ENCODE measurements at places on chromosomes 5 and 9.

DNA sequence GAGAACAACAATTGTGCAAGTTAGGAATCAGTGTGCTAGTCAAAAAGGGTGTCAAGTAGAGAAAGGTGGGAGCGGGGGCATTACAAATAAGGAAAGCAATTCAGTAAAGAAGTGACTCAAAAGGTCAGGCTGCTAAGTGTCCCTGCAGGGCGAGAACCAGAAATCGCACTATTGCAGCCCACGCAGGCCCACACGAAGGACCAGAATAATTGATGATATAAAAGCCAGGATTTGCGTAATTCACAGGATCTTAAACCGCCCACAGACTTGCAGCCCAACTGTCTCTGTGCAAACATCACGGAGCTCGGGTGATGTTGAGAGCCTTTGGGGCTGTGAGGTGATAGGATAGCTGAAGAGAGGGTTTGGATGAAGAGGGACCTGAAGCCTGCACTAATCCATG is 349.0 kb downstream of the BRINP1 start:
- no peaks in the 10 kb centered on the region for H3K27me3 ChIP-seq
- H3K4me1 ChIP-seq: no peaks in the 10 kb centered on the region
- H3K4me3 ChIP-seq: no peak overlapping the region
- no peaks in the 10 kb centered on the region for H3K36me3 ChIP-seq
- no peak overlapping the region for H3K27ac ChIP-seq

DNA sequence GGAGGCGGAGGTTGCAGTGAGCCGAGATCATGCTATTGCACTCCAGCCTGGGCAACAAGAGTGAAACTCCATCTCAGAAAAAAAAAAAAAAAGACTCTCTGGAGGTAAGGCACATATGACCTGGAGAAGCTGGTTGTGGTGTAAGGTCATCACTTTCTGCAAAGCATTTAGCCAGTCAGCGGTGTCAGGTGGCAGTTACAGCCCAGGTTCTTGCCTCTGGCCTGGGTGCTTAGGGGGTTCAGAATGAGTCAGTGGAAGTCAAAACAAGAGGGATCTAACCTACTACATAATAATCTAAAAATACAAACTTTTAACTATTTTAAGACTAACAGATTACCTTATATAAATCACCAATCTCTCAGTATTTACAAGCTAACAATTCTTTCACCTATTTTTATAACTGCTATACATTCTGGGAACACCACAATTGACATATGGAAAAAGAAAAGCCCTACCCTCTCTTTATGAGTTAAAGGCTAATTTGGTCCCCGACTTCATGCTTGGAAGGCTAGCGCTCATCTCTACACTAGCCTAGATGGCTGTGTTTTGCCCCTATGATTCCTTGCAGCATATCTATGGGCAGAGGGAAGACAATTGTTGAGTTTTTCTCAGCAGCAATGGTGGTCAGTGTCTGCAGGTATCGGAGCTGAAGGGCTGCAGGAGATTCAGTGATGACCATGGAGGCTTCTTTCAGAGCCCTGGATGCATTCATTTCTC is 29.2 kb downstream of the STOM start:
- H3K4me3 ChIP-seq: no peak overlapping the region
- H3K4me1 ChIP-seq: no peaks in the 10 kb centered on the region
- peaks cover 7% of the 10 kb centered on the region for H3K36me3 ChIP-seq

DNA sequence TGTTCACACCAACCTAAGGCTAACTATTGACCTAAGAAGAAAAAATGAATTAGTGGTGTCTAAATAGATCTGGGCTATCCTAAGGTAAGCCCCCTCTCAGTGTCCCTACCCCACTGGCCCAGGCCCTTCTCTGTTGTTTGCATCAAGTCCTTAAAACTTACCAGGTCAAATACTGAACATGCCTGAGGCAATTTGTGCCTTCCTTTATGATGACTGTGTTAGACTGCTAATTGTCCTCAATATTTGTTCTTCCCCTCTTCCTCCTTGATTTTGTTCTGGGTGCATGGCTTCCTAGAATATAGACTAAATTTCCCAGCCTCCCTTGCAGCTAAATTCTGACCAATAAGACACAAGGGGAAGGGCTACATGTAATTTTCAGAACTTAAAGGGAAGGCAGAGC is 199.9 kb downstream of the ADAMTS12 start:
- no peaks in the 10 kb centered on the region for H3K27me3 ChIP-seq
- H3K4me1 ChIP-seq: no peaks in the 10 kb centered on the region
- no peak overlapping the region for H3K27ac ChIP-seq
- DNase-seq: no peak

- no peaks in the 10 kb centered on the region for H3K27me3 ChIP-seq
- peaks cover 8% of the 10 kb centered on the region for H3K4me1 ChIP-seq
- H3K4me3 ChIP-seq: no peak overlapping the region
- DNase-seq: no peak
- H3K36me3 ChIP-seq: no peaks in the 10 kb centered on the region
Measured at GRCh38 chr5:157989296-157989695, 130.4 kb upstream of the CLINT1 start.

GRCh38 chr5:156037151-156037909 is 289.6 kb upstream of the SGCD start:
- H3K36me3 ChIP-seq: no peaks in the 10 kb centered on the region
- H3K27me3 ChIP-seq: no peaks in the 10 kb centered on the region
- H3K4me1 ChIP-seq: peaks cover 9% of the 10 kb centered on the region
- no peak overlapping the region for H3K4me3 ChIP-seq
- no peak for DNase-seq

DNA sequence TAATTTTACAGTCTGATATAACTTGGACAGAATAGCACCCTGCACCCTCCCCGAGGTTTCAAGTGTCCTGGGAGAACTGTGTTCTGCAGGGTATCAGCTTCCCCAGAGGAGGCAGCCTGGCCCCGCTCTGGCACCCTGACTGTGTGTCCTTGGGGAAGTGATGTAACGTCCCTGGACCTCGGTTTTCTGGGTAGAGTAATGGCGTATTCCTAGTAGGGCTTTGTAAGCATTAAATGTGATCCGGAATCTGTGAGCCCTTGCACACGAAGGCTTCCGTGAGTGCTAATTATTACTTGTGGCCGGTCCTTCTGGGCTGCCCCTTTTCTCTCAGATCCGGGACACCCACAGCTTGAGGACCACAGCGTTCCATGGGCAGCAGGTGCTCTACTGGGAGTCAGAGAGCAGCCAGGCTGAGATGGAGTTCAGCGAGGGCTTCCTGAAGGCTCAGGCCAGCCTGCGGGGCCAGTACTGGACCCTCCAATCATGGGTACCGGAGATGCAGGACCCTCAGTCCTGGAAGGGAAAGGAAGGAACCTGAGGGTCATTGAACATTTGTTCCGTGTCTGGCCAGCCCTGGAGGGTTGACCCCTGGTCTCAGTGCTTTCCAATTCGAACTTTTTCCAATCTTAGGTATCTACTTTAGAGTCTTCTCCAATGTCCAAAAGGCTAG is 1.0 kb upstream of the CACFD1 start:
- H3K27ac ChIP-seq: no peak overlapping the region
- no peak for DNase-seq
- H3K4me3 ChIP-seq: peak overlapping the region; percentile 92
- H3K36me3 ChIP-seq: no peaks in the 10 kb centered on the region

DNA sequence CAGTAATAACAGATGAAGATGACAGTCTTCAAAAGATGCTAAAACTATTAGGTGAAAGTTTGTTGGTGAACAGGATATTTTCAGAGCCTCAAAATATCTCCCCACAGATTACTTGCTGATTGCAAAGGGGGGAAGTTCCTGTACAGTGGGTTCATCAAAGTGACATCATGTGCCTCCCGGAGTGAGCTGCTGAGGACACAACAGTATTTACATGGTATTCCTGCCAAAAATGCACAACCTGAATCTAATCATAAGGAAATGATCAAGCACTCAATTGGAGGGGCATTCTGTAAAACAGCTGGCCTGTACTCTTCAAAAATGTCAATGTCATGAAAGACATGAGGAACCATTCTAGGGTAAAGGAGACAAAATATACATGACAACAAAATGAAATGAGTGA is 18.9 kb upstream of the GLIS3 start:
- no peak overlapping the region for H3K27ac ChIP-seq
- H3K4me1 ChIP-seq: no peaks in the 10 kb centered on the region
- no peaks in the 10 kb centered on the region for H3K27me3 ChIP-seq
- H3K4me3 ChIP-seq: no peak overlapping the region

Data from mesothelial cell of epicardium (in vitro differentiated cells).